ENCODE measurements at places on chromosomes 11 and 22.

DNA sequence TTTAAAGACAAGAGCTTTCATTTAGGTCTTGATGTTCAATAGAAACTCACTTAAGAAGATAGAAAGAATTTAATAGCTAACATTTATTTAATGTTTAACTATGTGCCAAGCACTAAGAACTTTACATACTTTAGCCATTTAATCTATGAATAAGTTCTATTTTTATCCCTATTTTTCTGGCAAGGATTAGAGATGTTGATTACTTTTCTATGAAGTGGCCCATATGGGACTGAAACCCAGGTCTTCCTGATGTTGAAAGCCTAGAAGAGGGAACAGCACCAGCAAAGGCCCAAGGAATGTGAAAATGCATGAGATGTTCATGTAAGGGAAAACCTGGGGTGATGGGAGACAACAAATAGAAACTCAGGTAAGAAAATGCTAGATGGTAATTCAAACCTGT is 15.4 kb upstream of the TBCEL start:
- DNase-seq: no peak

GRCh38 chr11:72598906-72599305 is 75.3 kb downstream of the PDE2A start:
- no peak for DNase-seq

DNA sequence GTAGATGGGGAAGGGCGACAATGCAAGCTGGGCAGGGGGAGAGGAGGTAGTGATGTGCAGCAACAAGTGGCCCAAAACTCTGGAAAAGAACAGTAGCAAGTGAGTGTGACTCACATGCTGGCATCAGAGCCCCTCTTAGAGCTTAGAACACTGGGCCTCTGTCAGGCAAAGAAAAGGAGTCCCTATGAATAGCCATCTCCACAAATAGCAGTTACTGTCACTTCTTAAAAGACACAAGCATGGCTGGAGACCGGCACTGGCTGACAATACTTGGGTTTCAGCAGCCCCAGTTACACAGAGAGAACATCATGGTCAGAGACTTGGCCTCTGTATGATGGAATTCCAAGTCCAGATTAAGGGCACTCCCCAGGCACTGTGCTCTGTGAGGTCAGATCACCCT is 58.2 kb downstream of the PRCP start:
- DNase-seq: no peak

DNA sequence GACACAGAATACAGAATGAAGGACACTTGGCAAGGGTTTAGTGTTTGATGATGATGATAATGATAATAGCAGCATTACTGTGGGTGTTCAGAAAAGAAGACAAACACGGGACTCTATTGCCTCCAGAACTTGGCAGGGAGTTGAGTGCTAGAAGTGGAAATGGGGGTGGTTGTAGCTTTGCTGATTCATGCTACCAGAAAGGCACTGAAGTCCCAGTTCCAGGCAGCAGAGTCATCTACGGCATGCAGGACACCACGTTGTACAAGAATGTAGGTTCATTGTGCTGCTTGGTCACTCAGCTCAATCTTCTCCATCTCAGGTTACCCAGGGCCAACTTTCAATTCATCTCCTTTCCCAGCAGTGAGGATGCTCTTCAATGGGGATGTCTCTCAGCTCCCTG is 115.7 kb downstream of the NTM start:
- no peak for DNase-seq

GRCh38 chr11:32892355-32893092 is at the start of gene QSER1:
Gene QSER1, plus strand, starts transcription at chr11:32892811. Its CDS starts 315 bp downstream, at chr11:32893126.
- no peak for DNase-seq

GRCh38 chr11:60864856-60865513 is 2.4 kb upstream of the ZP1 start:
- no peak for DNase-seq

DNA sequence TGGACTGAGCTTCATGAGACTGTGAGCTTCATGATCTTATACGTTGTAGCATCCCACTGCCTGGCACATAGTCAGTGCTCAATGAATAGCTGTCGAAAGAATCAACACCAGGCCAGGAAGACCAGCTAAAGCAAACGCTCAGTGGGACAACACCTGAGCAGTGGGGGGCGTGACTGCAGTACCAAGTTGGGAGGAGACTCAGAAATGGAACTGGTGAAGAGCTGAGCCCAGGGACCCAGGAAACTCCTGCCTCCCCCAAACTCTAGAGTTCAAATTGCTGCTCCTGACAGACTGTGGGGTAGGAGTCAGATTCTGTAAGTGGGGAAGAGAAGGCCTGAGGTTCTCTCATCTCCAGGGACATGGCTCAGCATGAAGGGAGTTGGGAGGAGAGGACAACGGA is 59.3 kb downstream of the MORC2 start:
- DNase-seq: no peak

DNA sequence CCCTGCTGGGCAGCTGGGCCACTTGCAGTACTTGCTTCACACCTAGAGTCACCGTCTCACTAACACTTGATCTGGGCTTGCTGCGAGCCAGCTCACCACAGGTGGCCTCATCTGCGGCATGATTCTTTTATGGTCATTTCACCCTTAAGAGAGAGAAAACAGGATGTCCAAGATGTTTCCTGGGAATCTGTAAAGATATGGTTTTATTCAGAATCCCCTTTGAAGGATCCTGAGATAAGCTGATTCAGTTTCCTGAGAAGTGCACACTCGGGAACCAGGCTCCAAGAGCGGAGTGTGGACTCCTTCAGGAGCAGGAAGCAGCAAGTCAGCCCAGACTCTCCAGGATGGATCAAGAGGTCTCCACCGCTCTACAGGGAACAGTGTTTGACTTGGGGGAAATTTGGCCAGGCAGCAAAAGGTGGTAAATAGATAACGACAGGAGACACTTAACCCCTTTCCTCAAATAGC is 21.8 kb upstream of the TP53AIP1 start:
- no peak for DNase-seq

GRCh38 chr22:32764330-32765131 is 37.0 kb upstream of the TIMP3 start:
- DNase-seq: no peak

- DNase-seq: no peak
Observed at GRCh38 chr11:124669193-124669592, 4.3 kb downstream of the SIAE start.

DNA sequence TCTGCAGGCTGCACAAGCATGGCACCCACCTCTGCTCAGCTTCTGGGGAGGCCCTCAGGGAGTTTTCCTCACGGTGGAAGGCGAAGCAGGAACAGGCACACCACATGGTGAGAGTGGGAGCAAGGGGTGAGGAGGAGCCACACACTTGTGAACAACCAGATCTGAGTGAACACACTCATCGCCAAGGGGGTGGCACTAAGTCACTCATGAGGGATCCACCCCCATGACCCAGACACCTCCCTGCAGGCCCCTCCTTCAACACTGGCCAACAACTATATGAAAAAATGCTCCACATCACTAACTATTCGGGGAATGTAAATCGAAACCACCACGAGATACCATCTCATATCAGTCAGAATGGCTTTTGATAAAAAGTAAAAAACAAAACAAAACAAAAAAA is 722 bp upstream of the KRTAP5-2 start:
- no peak for DNase-seq

- no peak for DNase-seq
Observed at GRCh38 chr11:99592266-99592665, 571.5 kb downstream of the CNTN5 start.

- DNase-seq: no peak
Observed at GRCh38 chr11:45899448-45900174, 7.5 kb downstream of the FREY1 start.

- no peak for DNase-seq
Observed at GRCh38 chr11:132864811-132865576, 667.3 kb downstream of the OPCML start.

- no peak for DNase-seq
Observed at GRCh38 chr11:62419943-62420342, 1.1 kb downstream of the SCGB1A1 start.

DNA sequence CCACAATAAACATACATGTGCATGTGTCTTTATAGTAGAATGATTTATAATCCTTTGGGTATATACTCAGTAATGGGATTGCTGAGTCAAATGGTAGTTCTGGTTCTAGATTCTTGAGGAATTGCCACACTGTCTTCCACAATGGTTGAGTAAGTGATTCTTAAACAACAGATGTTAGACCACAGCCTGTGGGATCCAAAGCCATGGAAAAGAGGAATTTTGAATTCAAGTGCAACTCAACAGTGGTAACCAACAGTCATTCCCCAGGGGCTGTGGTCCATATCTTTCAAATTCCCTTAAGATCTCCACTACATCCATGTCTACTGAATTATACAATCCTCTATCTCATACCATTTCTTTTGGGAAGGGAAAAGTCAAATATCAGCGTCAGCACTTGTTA is 321.5 kb downstream of the LARGE1 start:
- DNase-seq: no peak

GRCh38 chr22:24201681-24202614 is 20.7 kb downstream of the SUSD2 start:
- no peak for DNase-seq

GRCh38 chr11:81647374-81647773 is 1086.3 kb downstream of the FAM181B start:
- DNase-seq: no peak

DNA sequence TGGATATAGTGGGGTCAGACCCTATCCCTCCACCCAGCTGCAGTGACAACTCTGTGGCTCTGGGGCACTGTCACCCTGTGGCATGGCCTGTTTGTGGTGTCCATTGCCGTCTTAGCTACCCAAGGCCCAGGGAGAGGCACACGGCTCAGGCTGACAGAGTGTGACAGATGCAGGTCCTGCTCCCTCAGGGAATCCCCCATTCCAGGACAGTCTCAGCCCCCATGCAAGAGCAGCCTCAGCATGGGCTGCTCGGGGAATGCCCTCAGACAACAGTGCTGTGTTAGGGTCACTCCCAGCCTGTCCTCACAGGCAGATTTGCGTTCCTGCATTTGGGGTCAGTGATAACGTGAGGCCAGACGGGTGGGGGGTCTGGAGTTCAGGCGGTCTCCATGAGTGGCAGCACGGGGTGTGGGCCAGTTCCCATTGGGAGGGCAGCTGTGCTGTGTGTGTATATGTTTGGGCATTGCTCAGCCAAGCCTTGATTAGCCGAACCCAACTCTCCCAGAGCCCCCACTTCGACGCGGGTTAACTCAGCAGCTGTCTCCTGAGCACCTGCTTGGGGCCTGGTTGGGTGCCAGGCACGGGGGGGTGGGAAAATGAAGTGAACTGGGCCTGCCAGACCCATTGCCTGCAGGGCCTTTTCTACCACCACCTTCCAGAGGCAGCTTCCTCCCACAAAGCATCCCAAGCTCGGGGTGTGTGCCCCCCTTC is 5.3 kb upstream of the KCNQ1OT1 start:
- DNase-seq: no peak

DNA sequence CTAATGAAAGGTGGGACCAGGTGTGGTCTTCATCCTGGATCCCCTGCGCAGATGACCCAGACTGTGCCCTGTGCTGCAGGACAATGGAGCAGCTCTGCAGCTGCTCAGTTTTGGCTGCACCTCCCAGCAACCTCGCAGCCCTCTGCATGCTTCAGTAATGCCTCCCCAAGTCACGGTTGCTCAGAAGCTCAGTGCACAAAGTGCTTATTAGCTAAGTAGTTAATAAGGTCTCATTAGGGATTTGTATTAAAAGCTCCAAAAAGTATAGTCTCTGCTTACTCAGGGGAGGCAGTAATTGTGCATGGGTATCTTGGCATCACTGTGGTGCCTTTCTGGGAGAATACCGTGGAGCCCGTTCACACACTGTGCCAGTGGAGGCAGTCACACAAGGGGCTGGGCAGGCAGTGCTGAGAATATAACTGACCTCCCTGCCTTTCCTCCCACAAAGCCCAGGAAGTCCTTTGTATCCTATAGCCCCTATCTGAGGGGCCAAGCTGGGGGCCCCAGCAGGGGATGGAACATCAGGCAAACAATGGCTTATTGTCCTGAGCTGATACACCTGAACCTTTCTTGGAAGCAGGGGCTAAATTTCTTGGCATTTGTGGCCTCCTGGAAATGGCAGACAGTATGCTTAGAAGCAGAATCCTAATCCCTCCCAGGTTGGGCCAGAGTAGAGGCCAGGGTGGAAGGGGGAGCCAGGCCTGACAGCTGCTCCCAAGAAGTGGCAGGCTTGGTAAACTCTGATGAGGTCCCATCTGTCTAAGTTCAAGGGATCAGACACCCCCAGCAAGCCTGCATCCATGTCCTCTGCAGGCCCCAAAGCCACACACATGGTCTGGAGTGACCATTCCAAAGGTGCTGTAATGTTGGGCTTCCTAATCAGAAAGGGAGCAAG is 125.5 kb upstream of the PARVA start:
- DNase-seq: no peak

GRCh38 chr11:16909359-16910035 is 104.7 kb downstream of the PLEKHA7 start:
- DNase-seq: no peak

DNA sequence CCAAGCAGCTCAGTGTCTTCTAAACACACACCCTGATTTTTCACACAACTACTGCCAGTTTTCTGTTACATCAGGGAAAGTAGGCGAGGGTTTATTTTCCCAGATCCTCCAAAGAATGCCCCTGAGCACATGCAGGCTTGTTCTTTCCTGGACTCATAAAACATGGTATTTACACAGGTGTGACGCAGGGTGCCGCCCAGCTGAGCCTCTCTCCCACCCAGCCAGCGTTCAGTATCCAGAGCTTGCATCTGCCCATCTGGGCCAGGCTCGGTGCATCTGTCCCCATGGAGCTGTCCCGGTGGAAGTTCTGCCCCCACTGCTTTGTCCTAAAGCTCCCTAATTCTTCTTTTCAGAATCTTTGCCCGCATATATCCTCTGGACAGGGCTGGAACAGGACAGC is 44.8 kb upstream of the ISX start:
- no peak for DNase-seq

GRCh38 chr11:117045196-117045595 is 53.0 kb downstream of the SIK3 start:
- no peak for DNase-seq

GRCh38 chr11:46800177-46800576 is 45.9 kb downstream of the CKAP5 start:
- DNase-seq: no peak

- DNase-seq: no peak
Observed at GRCh38 chr11:128867277-128867676, at the start of gene KCNJ1. Gene KCNJ1, minus strand, starts transcription at chr11:128867296. Its CDS starts 27,053 bp downstream, at chr11:128840243.

GRCh38 chr11:125679397-125679796 is 1.2 kb downstream of the ACRV1 start:
- DNase-seq: no peak

DNA sequence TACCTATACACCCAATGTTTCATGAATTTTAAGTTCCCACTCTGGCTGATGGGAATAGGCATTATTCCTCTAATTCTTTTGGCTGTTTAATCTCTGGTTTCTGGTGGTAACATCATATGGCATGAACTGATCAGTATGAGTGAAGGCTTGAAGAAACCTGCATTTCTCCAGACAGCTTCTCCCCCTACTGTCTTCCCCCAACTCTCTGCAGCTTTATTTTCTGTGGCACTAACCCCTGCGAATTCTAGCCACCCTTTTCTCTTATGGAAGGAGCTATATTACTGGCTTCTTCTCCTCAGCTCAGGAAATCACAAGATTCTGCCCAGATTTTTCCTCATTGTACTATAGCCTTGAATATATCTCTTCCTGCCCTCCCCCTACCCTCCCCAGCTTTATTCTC is 57.1 kb downstream of the CASP12 start:
- DNase-seq: no peak

GRCh38 chr22:44839061-44839460 is 86.7 kb downstream of the ARHGAP8 start:
- no peak for DNase-seq
